ENCODE measurements at places on chromosomes 6 and 20. TPM values are rescaled to one million over a fixed set of nuclear protein-coding genes. Genes with fewer than 3 reads are reported as not detected.

Gene TFAP2D
- total RNA-seq = not detected

Gene SYNCRIP
- total RNA-seq = 83.1 TPM

Gene KIF13A
- total RNA-seq = 0.55 TPM

Gene OR2H1
- not detected for total RNA-seq

Gene MACROD2
- not detected for total RNA-seq

Gene PTGIS
- 0.46 TPM for total RNA-seq

DNA sequence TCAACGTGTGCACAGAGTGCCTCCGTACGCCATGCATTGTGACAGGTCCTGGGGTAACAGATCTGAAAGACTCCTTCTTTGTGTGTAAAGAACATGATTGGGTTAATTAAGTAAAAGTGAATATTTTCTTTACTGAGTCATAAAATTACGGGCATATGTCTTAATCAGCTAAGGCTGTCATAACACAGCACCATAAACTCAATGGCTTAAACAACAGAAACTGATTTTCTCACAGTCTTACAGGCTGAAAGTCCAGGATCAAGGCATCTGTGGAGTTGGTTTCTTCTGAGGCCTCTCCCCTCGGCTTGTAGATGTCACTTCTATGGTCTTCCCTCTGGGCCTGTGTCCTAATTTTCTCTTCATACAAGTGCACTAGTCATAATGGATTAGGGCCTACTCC, 176.9 kb downstream of the MTFR2 start:
- no peak for DNase-seq
- no peak overlapping the region for H3K27ac ChIP-seq
- H3K27me3 ChIP-seq = no peaks in the 10 kb centered on the region

GRCh38 chr20:23143098-23143497, 57.0 kb upstream of the CD93 start:
- no peak overlapping the region for H3K4me3 ChIP-seq
- H3K27ac ChIP-seq = no peak overlapping the region
- no peaks in the 10 kb centered on the region for H3K36me3 ChIP-seq
- no peak for DNase-seq
- H3K4me1 ChIP-seq = peaks cover 18% of the 10 kb centered on the region

- no peaks in the 10 kb centered on the region for H3K27me3 ChIP-seq
- H3K27ac ChIP-seq = no peak overlapping the region
- H3K36me3 ChIP-seq = peaks cover 23% of the 10 kb centered on the region
- no peak for DNase-seq
Measured at GRCh38 chr6:18215436-18215835, 48.9 kb downstream of the DEK start.

DNA sequence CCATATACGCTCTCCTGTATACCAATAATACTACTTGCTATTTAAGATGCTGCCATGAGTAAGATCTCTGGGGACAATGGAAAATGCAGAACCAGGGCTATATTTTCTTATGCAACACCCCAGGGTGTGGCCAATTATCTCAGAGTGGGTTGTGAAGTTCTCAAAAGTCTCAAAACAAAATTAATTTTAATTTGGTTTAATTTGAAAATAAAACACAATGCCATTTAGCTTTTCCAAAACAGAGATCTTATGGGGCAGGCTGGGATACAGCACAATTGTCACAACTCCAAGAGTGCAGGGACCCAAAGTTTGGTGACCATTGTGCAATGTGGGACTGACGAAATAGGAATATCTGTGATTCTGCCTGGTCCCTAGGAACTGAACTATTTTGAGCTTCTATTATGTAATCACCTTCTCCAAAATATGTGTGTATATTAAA, 43.1 kb downstream of the MBOAT1 start:
- no peak for DNase-seq
- H3K27me3 ChIP-seq = no peaks in the 10 kb centered on the region
- H3K4me1 ChIP-seq = peaks cover 15% of the 10 kb centered on the region
- no peak overlapping the region for H3K4me3 ChIP-seq
- H3K27ac ChIP-seq = no peak overlapping the region

DNA sequence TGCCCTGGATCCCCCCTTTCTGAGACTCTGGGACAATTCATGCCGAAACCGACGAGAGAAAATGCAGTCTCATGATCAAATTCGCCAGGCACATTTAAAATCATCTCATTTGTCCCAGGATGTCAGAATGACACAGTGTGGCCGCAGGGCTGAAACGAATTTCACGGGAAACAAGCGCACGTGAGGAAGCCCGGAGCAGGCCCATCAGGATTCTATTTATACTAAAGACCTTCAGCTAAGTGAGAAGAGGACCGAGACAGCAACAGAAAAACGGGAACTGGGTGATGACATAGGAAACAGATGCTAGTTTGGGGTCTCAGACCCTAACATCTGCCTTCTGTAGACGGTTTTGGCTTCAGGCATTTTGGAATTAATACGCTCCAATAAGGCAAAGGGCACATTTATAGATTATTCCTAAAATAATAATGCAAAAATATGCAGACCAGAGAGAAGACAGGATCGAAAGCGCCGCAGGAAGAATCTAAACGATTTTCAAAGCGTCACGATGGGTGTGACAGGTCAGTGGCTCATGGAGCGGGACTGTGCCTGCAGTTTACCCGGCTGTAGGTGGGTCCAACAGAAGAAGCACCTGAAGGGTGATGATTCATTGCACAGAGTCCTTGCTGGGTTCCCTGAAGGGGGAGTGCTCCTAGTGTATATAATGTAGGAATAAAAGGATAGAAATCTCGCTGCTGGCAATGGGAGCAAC, 80.8 kb upstream of the MPC1 start:
- DNase-seq = no peak
- H3K4me1 ChIP-seq = no peaks in the 10 kb centered on the region
- H3K27me3 ChIP-seq = peaks cover 3% of the 10 kb centered on the region
- H3K27ac ChIP-seq = no peak overlapping the region

DNA sequence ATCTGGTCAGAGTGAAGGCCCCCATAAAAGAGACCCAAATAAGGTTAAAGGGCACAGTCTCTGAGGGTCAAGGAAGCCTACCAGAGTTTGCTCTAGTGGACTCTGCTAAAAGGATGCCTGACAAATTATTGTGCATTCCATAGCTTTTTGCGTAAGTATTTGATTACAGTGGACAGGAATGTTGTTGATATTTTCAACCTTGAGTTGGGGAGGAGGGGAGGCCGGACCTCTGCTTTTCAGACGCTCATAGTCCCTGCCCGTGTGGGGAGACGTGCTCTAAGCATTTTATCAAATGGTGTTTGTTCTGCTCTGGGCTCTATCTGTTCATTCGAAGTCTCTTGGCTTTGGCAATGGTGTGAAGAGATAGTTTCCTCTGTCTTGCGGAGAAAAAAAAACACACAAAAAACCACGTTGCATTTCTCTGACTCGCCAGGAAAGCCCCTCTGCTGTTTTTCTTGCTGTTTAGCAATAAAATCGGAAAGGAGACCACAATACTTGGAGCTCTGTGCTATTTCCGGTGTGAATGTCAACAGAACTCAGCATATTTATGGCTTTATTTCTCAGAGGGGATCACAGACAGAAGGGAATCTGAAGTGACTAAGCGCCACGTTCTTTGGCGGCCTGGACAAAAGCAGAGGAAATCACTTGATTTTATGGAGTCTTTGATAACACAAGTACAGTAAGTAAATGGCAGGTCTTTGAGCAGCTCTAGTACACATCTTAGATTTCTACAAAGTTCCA, 159.8 kb downstream of the ZFP64 start:
- peak overlapping the region; percentile 45 for H3K27ac ChIP-seq
- H3K27me3 ChIP-seq = no peaks in the 10 kb centered on the region
- DNase-seq = no peak
- H3K4me3 ChIP-seq = no peak overlapping the region
- H3K36me3 ChIP-seq = no peaks in the 10 kb centered on the region

- peak overlapping the region; percentile 90 for H3K27ac ChIP-seq
- H3K4me3 ChIP-seq = peak overlapping the region; percentile 5
- peaks cover 12% of the 10 kb centered on the region for H3K4me1 ChIP-seq
Measured at GRCh38 chr6:26170181-26170580, 83.0 kb downstream of the HFE start.

- no peaks in the 10 kb centered on the region for H3K36me3 ChIP-seq
- H3K27ac ChIP-seq = no peak within 1 kb of the TSS
- DNase-seq = peak; percentile 28
Measured at GRCh38 chr6:44269921-44270525, at the start of gene TMEM151B. TMEM151B (plus strand) TSS chr6:44270450; CDS start chr6:44270743, 293 bp downstream.

DNA sequence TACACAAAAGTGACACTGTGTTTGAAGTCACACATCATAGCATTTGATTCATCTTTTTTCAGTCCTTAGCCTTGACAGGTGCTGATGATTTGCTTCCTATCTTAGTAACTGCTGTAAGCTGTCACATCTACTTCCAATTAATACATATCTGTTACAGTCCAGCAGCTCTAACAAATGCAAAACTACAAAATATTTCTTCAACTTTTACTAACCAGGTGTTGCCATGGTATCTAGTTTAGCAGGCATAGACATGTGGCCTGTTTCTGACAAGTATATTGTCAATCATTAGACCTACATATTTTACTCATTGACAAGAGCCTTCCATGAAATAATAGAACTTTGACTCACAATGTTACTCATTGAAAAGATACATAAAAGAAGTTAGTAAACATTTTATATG, 1159.7 kb downstream of the GRIK2 start:
- DNase-seq = no peak
- H3K4me1 ChIP-seq = no peaks in the 10 kb centered on the region
- H3K4me3 ChIP-seq = no peak overlapping the region
- H3K27ac ChIP-seq = no peak overlapping the region
- no peaks in the 10 kb centered on the region for H3K27me3 ChIP-seq

DNA sequence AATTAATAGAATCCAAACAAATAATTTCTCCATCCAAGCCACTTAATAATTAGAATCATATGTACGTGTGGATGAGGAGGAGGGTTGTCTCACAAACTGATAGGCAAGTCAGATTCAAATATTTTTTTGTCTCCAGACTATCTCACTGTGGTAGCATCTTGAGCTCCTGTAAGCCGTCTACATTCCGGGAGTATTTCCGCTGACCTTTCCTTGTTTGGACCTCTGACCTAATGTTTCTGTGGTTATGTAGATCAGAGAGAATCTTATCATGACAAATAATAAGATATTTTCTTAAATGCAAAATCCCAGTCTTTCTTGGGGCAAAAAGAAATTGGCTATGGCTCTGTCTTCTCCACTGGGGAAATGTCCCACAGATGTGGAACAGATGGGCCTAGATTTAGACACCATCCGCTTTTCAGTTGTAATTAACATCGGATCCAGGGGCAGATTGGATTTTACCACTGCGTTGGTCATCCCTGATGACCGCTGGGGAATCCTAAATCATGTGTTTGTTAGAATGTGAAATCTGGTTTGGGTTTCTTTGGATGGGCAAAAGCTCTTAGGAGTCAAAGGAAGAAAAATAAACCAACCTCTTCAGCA, 197.1 kb upstream of the RIN2 start:
- H3K27me3 ChIP-seq = no peaks in the 10 kb centered on the region
- H3K4me3 ChIP-seq = no peak overlapping the region

DNA sequence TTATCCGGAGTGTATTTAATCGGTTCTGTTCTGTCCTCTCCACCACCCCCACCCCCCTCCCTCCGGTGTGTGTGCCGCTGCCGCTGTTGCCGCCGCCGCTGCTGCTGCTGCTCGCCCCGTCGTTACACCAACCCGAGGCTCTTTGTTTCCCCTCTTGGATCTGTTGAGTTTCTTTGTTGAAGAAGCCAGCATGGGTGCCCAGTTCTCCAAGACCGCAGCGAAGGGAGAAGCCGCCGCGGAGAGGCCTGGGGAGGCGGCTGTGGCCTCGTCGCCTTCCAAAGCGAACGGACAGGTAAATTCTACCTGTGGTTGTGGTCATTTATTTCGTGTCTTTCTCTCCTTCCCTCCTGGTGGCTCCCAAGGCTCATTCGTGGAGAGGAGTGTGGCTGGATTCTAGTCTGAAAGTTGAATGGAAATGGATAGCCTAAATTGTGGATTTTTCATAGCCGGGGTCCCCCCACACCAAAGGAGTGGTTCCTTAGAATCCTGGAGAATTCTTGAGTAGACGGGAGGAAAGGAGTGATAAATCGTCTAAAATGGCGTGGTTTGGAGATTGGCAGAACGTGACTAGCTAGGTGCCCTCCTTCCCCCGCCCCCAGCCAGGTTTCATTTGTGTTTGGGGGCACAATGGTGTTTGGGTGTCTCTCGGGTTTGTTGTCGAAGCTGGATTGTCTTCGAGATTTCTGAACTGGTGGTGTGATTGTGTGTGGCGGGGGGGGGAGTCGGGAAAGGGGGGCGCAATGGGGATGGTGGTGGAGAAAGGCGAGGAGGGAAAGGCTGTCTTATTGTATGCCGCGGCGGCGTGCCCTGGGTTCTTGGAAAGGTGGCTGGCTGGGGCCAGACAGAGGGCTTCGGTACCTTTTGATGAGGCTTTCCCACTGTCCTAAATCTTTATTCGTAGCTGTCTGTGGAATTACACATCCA, 673 bp downstream of the MARCKS start:
- no peaks in the 10 kb centered on the region for H3K27me3 ChIP-seq
- peak overlapping the region; percentile 45 for H3K4me3 ChIP-seq
- peaks cover 22% of the 10 kb centered on the region for H3K4me1 ChIP-seq
- no peaks in the 10 kb centered on the region for H3K36me3 ChIP-seq
- no peak overlapping the region for H3K27ac ChIP-seq

DNA sequence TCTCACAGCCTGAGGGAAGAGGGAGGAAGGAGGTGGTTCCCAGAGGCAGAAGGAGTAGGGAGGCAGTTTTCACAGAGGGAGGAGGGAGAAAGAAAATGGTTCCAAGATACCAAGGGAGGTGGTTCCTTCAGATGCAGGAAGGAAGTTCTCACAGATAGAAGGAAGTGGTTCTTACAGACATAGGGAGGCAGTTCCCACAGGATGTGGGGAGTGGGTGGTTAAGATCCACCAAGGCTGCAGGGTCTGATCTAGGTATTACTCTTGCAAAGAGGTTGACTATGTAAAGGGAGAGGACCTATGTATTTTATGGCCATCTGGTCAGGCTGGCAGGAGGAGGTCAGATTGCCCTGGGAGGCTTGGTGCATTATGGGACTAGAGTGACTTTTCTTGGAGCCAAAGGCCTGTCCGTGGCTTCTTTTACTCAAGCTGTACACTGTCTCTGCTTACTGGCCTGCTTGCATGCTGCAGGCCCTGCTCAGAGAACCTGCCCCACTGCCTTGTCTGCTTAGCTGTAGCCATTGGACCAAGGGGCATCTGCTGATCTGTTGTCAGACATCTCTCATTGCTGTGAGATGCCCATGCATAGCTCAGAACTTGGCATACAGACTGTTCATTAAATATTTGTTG, 283.7 kb downstream of the DHX35 start:
- no peak overlapping the region for H3K27ac ChIP-seq
- DNase-seq = no peak
- no peaks in the 10 kb centered on the region for H3K27me3 ChIP-seq
- peaks cover 6% of the 10 kb centered on the region for H3K4me1 ChIP-seq

DNA sequence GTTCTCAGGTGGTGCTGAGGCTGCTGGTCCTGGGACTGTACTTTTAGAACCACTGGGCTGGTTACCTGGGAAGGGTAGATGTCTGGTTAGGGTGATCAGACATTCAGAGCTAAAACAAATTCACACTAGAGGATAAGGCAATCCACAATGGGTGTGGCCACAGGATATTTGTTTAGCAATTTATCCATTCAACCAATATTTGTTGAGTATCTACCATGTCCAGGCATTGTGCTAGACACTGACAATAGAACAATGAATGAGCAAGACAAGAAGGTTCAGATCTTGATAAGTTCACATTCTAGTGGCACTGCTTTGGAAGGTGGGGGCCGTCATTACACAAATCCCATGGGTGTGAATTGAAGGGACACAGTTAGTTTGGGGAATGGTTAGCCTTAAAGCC, 131.7 kb downstream of the BCAS1 start:
- no peak for DNase-seq
- no peaks in the 10 kb centered on the region for H3K27me3 ChIP-seq
- H3K4me3 ChIP-seq = no peak overlapping the region
- peaks cover 21% of the 10 kb centered on the region for H3K4me1 ChIP-seq
- H3K27ac ChIP-seq = no peak overlapping the region

Measured in T-cell (primary cell).